ENCODE measurements at places on chromosomes 1 and 21.

DNA sequence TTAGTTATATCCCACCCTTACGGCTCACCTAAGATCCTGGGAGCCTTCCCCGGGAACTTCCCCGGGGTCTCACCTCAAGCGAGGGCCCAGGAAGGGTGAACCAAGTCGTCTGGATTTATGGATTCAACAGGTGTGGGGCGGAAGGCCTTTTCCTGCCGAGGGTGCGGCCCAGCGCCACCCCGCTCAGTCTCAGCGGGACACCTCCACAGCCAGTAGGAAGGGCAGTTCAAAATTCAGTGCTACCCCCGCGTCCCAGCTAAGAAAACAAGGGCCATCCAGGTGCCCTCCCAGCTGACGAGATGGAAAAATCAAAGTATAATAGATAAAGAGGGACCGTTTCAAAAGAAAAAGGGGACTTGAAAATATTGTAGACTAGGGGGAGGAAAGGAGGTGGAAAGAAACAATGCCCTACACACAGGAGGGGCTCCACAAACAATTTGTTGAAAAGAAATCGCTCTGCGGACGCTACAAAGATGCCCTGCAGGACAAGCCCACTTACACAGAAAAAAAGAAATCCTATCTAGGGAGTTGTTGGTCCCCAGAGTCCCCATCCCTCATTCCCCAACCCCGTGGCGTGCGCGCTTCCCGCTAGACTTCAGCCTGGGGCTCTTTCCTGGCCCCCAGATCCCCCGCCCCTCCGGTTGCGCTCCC is 1.3 kb downstream of the SLC2A1 start:
- DNase-seq, result no peak

- DNase-seq, result no peak
Measured at GRCh38 chr1:93813076-93813475, 65.9 kb downstream of the DNTTIP2 start.

DNA sequence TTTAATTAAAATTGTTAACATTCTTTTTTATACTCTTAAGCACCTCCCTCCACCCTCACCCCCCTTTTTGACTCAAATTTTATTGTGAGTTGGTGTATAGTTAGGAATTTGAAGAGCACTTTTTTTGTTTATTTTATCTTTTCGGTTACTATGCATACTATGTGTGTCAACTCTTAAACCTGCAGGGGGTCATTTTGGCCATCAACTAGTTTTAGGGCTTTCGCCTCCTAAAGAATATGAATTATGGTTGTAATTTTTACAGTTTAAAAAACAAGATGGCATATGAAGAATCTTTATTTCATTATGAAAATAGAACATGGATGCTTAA is 9.7 kb downstream of the BACH1 start:
- DNase-seq, result no peak

DNA sequence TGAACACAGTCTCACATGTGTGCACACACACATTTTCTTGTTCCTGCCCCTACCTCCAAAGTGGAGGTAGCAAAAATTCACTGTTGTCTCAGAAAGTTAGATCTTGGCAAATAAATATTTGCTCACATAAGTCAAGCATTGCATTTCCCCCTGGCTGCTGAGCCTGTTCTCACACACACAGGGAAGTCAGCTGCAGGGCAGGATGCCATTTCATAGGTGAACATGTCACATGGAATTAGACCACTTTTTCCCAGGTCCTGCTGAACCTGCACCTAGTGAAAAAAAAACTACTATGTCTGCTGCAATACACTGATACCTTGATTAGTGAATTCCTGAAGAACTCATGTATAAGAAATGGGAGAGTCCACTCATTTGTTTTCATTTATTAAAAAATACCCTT is 5.3 kb upstream of the CD55 start:
- DNase-seq, result no peak

DNA sequence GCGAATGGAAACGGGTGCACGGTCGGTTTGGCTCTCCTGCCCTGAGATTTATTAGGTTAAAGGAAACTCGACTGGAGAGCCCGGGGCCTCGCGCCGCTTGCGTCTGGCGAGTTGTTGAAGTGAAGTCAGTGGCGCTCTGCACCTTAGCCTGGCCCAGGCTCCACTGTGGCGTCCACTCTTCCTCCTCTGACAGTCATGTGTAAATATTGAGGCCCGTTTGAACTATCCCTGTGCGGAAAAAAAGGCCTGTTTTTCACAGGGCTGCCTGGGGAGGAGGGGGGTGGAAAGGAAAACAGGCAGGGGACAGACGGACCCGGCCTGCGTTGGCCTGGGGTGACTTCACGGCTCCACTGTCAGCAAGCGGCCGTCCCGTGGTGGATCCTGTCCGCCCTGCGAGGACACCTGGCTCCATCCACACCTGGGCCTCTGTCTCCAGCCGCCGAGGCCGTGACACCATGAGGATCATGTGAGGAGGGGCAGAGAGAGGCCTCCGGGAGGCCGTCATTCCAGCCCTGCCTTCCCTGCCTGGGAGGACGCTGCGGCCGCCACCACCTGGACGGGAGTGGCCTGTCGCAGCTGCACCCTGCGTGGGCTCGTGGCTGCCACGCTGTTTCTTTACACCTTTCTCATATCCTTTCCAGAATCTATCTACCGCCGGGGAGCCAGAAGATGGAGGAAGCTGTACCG is 59.8 kb downstream of the FAAP20 start:
- no peak for DNase-seq

DNA sequence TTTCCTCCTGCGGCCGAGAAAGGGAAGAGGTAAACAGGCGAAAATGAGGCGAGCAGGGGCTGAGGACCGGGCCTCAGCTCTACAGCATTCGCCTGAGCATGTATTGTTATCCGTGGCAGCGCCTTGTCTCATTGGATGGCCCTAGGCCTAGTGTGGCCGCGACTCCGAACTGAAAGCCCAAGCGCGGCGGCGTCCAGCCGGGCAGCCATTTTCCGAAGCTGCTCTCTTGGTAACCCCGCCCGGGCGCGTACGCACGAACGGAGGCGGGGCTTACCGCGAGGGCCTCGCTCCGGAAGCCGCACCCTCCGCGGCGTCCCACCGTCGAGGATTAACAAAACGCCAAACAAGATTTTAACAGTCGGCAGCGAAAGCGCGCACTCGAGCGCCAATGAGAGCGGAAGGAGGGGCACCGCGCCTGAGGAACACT is 797 bp upstream of the USP1 start:
- DNase-seq, result no peak

GRCh38 chr1:162303004-162303344 is 73.7 kb downstream of the SPATA46 start:
- DNase-seq, result no peak

GRCh38 chr1:184610876-184611595 is 143.6 kb downstream of the EDEM3 start:
- DNase-seq, result no peak

DNA sequence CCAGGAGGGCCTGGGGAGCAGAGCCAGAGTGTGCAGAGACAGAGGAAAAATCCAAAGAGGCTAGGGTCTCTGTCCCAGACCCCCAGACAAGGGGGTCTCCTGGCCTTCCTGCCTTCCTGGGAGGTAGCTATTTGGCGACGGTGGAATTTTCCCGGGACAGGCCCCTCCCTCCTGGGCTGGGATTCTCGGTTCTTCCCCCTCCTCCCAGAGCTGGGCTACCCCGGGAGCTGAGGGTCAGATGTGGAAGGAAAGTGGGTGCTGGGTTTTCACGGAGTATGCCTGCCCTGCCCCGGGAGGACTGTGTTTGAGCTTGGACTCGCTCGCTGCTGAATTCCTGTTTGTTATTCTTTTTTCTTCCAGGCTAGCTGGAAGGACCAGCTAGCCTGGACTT is 759 bp downstream of the AMPD2 start:
- DNase-seq, result peak; percentile 44

- no peak for DNase-seq
Measured at GRCh38 chr1:3662080-3662671, 9.9 kb downstream of the TP73 start.

- no peak for DNase-seq
Measured at GRCh38 chr1:116195077-116195868, 84.1 kb downstream of the MAB21L3 start.

GRCh38 chr1:177631770-177632169 is 338.1 kb downstream of the SEC16B start:
- DNase-seq, result no peak

GRCh38 chr1:104760017-104760416 is 1010.3 kb downstream of the AMY1C start:
- no peak for DNase-seq

GRCh38 chr1:179441501-179441900 is 75.7 kb downstream of the AXDND1 start:
- DNase-seq, result no peak

GRCh38 chr1:202283379-202283844 is 58.3 kb downstream of the UBE2T start:
- DNase-seq, result no peak
